ENCODE measurements at places on chromosomes 6 and 20.

- DNase-seq, result no peak
Measured at GRCh38 chr6:51257938-51258337, 439.3 kb downstream of the TFAP2B start.

DNA sequence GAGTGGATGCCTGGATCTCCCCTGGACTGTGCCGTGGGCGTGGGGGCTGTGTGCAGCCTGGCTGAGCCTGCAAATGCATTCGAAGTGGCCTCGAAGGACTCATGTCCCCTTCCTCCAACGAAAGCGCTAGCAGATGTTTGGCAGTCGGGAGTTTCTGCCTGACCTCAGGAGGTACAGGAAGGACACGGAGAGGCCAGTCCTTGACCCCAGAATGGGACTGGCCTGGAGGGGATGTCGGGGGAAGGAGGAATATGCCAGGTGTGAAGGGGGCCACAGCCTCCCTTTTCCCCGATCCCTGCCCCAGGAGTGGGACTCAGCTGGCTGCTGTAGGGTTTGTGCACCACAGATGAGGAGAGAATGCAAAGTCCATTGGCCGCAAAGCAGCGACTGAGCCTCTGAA, 45.6 kb downstream of the APCDD1L start:
- DNase-seq, result no peak

- no peak for DNase-seq
Measured at GRCh38 chr6:111789598-111789997, 83.7 kb downstream of the FYN start.

GRCh38 chr20:60078351-60079250, 120.4 kb downstream of the CDH26 start:
- DNase-seq, result no peak

DNA sequence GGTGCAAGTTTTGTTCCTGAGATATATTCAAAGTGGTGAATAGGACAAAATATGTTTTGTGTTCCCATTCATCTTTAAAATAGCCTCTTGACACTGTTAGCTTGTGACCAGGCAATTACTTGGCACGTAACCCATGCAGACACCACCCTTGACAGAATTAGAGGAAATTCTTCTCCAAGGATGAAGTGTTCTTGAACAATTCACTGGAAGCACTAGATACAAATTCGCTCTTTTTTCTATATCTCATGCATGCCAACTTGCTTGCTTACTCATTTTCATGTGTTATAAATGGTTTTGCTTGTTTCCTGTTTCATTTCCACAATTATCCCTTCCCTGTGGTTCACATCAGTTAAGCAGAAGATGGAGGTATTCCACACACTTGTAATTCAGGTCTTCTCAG, 105.2 kb upstream of the MAN1A1 start:
- DNase-seq, result no peak

DNA sequence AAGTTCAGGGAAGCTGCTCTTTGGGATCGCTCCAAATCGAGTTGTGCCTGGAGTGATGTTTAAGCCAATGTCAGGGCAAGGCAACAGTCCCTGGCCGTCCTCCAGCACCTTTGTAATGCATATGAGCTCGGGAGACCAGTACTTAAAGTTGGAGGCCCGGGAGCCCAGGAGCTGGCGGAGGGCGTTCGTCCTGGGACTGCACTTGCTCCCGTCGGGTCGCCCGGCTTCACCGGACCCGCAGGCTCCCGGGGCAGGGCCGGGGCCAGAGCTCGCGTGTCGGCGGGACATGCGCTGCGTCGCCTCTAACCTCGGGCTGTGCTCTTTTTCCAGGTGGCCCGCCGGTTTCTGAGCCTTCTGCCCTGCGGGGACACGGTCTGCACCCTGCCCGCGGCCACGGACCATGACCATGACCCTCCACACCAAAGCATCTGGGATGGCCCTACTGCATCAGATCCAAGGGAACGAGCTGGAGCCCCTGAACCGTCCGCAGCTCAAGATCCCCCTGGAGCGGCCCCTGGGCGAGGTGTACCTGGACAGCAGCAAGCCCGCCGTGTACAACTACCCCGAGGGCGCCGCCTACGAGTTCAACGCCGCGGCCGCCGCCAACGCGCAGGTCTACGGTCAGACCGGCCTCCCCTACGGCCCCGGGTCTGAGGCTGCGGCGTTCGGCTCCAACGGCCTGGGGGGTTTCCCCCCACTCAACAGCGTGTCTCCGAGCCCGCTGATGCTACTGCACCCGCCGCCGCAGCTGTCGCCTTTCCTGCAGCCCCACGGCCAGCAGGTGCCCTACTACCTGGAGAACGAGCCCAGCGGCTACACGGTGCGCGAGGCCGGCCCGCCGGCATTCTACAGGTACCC, at the start of gene ESR1:
Gene ESR1, plus strand, starts transcription at position 170 of the 858 bp plus-strand sequence. Its CDS starts 231 bp downstream, at position 401.
- DNase-seq, result peak; percentile 89

DNA sequence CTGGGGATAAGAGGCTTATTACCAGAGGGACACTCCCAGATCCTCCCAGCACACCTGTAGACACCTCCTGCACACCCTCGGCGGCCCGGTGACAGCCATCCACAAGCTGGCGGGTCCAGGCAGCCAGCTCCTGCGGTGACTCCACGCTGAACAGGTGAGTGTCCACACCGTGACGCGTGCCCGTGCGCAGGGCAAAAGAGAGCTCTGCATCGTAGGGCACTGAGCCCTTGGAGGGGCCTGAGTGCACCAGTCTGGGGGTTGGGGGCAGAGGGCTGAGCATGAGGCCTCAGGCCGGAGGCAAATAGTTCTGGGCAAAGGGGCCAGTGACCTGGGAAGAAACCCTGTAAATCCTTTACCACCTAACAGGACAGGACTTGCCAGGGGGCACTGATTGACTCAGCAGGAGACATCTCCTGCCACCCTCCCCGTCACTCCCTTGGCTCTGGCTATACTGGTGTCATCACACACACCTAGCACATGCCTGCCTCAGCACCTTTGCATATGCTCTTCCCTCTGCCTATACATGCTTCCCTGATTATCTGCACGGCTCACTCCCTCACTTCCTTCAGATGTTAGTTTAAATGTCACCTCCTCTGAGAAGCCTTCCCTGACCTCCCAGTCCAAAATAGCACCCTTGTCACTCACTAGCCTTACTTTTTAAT, 8.9 kb upstream of the CDK5RAP1 start:
- no peak for DNase-seq

DNA sequence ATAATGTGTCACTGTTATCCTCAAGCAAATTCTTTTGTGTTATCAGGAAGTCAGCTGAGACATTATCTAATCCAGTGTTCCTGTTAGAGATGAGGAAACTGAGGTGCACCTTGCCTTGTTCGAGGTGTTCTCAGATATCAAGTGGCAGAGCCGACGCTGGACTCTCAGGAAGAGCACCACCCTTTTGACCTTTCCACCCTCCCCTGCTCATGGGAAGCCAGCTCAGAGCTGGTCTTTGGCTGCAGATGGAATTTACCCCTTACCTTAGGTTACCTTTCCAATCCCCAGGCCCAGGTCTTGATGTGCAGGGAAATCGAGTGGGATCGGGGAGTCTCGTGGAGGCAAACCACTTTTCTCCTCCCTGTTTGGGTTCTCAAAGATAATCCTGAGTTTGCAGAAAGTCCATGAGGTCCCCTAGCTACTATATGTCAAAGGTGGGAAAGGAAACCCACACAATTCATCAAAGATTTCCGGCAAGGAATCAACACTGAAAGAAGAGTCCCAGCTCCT, 62.9 kb upstream of the PIM1 start:
- no peak for DNase-seq

DNA sequence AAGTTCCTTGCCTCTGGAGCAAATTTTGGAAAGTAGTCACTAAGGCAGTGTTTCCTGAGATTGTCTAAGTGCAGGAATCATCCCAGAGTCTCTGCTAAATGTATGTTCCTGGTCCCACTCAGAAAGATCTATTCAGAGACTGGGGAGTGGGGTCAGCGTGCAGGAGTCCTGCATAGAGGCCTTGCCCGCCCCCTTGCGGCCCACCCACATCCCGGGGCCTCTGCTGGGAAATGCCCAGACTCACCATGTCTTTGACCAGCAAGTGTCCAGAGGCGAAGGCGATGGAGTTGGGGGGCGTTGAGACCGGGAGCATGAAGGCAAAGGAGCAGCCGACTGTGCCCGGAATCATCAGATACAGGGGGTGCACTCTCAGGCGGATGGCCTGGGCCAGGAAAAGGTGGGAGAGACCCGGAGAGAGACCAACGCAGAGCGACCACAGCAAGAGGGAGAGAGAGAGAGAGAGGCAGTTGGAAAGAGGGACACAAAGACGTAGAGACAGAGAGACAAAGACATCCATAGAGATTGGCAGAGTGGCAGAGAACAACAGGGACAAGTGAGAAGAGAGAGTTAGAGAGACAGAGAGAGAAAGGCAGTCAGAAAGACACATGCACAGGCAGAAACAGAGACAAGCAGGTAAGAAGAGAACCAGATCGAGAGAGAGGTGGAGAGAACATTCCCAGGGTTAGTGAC, 12.9 kb upstream of the OCSTAMP start:
- DNase-seq, result peak; percentile 70

GRCh38 chr20:13683833-13684232, 45.1 kb upstream of the TASP1 start:
- no peak for DNase-seq

DNA sequence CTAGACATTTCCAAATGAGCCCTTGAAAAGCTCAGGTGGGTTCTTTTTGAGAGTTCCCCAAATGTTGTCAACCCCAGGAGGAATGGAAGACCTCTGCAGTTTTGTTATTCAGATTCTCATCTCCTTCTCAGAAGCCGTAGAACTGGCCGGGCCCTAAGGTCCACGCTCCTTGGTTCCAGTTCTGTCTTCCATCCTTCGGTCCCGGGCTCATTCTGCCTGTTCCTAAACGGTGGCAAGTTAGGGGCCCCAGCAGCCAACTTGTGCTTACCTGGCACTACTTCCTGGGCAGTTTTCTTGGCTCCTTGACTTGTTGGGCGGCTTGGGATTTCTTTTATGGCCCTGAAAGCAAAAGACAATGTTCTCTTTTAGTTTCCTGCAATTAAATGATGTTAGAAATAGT, 6.4 kb downstream of the ESR1 start:
- peak; percentile 2 for DNase-seq

- DNase-seq, result peak; percentile 44
Measured at GRCh38 chr20:62949962-62950361, 2.5 kb upstream of the SLC17A9 start.

- DNase-seq, result no peak
Measured at GRCh38 chr20:12581644-12582289, 427.0 kb upstream of the SPTLC3 start.

GRCh38 chr6:151452750-151453427, 963 bp upstream of the RMND1 start:
- DNase-seq, result no peak

GRCh38 chr6:35664945-35665344, 23.8 kb downstream of the FKBP5 start:
- DNase-seq, result no peak

GRCh38 chr6:31862344-31863235, at the start of gene NEU1:
Gene NEU1 (minus strand): TSS chr6:31862821. CDS start chr6:31862776, 45 bp downstream.
- peak; percentile 100 for DNase-seq

- no peak for DNase-seq
Measured at GRCh38 chr6:111589366-111589765, 16.3 kb downstream of the TRAF3IP2 start.

- peak; percentile 24 for DNase-seq
Measured at GRCh38 chr6:112199001-112199403, 55.4 kb downstream of the LAMA4 start.

GRCh38 chr6:127402890-127403617, 56.1 kb downstream of the KIAA0408 start:
- DNase-seq, result no peak

DNA sequence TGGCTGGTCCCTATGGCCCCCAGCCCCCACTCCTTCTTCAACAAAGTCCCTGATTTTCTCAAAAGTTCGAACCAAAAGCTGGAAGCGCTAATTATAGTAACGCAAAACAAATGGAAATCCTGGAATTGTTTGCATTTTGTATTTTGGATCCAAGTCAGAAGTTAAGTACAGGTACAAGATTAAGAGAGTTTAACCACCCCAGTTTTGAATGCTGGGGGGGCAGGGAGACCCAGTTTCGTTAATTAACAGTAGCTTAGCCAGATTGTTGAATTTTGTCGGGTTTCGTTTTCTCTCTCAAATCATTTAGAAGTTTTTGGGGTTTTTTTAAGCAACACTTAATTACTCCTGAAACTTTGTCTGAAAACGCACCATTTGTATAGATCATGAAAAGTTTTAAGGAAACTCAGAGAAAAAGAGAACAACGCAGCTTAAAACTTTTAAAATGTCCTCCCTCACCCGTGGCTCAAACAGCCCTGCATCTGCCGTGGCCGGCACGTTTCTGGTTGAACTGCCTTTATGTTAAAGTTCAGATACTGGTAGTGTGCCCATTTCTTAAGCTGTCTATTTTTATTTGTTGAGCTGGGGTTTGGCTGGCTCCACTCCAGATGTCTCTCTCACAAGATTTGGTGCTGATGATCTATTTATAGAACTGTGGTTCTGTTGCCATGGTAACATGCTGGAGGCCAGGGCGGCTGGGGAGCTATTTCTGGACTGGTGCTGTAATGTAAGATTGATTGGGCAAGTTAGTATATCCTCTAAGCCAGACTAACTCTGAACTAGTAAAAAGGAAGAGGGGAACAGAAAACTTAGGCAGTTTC, 55.0 kb downstream of the GNAS start:
- no peak for DNase-seq

DNA sequence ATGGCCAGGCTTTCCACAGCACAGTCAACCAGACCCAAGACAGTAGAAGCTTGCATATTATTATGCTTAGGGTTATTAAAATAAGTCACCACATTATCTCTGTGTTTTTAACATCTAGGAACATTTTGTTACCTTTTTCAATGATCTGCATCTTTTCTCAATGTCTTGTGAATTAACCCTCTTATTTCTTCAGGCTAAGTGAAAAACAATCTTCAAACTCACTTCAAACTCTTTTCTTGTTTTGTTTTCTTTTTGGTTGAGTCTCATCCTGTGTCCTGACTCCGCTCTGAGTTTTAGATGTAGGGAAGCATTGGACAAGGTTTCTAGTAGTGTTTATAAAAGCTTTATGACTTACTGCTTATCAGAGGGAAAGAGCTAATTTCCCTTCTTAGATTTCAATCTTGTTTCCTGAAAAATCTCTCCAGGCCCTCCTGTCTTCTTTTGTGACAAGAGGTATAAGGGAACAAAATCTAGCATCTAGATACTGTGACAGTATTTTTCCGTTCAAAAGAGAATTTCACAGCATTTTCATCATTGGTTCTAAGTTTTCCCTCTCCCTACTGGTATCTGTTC, 26.2 kb downstream of the NOX3 start:
- DNase-seq, result no peak

GRCh38 chr20:38779247-38780097, 26.0 kb upstream of the PPP1R16B start:
- peak; percentile 90 for DNase-seq

All from GM23338 (cell line).